T-helper 2 cell (primary cell): ENCODE measurements at places on chromosomes 11 and 22.

- no peak for DNase-seq
Measured at GRCh38 chr11:94787801-94788200, 19.6 kb downstream of the AMOTL1 start.

GRCh38 chr22:43007519-43008102 lies 7.3 kb downstream of the PACSIN2 start:
- DNase-seq, result no peak

- DNase-seq, result no peak
Measured at GRCh38 chr22:42156598-42156997, 26.0 kb upstream of the CYP2D6 start.

DNA sequence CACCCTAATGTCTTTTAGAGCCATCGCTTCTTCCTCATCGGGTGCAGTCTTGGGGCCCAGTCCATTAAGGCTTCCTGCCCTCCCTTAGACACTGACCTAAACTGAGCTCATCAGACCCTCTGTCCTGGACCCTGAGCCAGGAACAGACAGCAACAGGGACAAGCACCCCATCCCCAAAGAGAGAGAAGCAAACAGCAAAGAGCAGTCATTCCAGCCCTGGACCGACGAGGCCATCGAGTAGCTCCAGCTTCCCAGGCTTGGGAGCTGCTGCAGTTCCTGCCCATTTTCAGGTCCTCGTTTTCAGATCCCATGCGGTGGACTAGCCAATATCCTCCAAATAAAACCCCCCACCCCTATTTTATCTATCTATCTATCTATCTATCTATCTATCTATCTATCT lies 25.8 kb upstream of the CACNG2 start:
- no peak for DNase-seq

- DNase-seq, result no peak
Measured at GRCh38 chr11:104759464-104759863, 138.8 kb downstream of the CASP12 start.

DNA sequence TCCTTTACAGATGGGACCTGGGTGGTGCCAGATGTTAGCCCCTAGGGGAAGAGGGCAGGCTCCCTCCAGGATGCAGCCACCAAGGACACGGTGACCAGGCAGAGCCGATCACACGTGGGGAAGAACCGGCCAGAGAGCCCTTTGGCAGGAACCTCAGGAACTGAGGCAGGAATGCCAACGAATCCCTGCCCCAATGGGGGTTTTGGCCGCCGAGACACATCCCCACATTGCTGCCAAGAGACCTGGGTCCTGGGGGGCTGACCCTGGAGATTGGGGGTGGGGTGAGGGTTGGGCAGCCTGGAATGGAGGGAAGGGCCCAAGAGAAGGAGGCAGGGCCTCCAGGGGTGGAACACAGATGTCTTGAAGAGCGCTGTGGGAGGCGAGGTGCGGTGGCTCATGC lies 28.7 kb upstream of the LMO1 start:
- DNase-seq, result no peak

GRCh38 chr11:44004452-44005062 lies 43.2 kb upstream of the ACCSL start:
- no peak for DNase-seq

DNA sequence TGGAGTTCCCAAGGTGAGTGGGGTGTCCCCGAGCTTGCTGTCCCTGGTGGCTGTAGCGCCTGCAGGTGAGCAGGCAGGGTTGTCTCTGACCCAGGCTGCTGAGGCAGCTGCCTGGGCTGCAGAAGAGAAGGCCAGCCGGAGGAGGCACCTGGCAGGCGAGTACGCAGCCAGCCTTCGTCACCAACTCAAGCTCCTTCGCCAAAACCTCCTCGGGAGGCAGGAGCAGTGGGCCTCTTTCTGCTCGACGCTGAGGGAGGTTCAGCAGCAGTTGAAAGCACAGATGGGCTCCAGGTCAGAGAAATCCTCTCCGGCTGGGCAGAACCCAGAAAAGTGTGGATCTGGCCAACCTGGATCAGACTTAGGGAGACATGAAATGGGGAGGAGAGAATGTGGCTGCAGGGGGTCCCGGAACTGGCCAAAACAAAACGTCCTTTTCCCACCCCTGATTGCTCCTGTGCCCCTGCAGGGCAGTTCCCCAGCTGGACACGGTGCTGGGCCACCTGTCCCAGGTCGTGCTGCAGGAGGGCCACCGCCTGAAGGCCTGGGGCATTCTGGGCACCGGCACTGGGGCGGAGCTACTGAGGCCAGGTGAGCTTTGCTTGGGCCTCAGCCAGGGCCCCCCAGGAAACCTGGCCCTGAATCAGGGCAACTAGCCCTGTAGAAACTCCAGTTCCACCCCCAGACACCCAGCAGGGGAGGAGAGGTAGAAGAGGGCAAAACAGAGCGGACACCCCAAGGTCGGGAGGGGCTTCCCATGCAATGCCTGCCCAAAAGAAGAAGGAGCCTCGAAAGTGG lies 56.7 kb downstream of the BTG4 start:
- no peak for DNase-seq

GRCh38 chr11:118618991-118619375 lies 11.6 kb downstream of the PHLDB1 start:
- no peak for DNase-seq

DNA sequence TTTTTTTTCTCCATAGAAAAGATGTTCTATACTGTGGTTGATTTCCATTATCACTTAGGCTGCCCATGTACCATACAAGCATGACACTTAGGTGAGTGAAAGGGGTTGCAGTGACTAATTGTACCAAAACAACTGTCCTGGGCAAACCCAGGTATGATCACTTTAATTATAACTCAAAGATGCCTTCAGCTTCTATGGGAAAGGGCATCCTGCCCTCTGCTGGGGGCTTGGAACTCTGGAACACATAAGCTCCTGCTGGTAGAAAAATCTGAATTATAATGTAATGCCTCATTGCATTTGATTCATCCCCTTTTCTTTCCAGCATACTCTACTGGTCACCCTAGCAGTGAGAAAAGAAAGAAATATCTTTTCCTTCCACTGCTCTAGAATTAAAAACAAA lies 206.3 kb downstream of the DDX10 start:
- DNase-seq, result no peak

DNA sequence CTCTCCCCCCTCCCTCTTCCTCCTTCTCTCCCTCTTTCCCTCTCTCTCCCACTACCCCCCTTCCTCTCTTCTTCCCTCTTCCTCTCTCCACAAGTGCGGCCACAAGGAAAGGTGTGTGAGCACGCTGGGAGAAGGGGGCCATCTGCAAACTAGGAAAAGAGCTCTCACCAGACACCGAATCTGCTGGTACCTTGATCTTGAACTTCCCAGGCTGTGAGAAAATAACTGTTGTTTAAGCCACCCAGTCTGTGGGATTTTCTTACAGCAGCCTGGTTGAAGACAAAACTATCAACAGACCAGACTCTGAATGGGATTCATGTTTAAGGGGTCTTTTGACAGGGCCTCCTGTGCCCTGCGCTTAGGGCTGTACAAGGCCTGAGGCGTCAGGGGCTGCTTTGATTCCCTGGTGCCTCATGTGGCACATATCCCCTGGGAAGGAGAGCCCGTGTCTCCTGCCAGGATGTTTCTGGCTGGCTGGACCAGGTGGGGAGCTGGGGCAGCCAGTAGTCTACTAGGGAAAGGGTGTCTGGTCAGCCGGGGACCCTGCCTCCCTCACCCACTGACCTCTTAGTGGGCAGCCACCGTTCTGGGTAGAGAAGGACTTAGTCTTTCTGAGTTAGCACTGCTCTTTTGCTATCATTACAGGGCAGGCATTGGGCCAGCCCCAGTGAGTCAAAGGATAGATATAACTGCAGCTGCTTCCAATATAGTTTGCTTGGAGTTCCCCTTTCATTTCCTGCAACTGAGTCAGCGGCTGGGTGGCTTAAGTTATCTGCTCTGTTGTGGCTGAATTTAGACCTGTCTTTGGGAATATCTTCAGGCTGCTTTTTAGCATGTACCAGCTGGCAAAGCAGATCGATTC lies 6.2 kb downstream of the PANX1 start:
- DNase-seq, result no peak
